ENCODE measurements at places on chromosomes 1 and 21.

- no peak for DNase-seq
These were observed 864.0 kb downstream of the PLA2G4A start for GRCh38 chr1:187692799-187693198.

DNA sequence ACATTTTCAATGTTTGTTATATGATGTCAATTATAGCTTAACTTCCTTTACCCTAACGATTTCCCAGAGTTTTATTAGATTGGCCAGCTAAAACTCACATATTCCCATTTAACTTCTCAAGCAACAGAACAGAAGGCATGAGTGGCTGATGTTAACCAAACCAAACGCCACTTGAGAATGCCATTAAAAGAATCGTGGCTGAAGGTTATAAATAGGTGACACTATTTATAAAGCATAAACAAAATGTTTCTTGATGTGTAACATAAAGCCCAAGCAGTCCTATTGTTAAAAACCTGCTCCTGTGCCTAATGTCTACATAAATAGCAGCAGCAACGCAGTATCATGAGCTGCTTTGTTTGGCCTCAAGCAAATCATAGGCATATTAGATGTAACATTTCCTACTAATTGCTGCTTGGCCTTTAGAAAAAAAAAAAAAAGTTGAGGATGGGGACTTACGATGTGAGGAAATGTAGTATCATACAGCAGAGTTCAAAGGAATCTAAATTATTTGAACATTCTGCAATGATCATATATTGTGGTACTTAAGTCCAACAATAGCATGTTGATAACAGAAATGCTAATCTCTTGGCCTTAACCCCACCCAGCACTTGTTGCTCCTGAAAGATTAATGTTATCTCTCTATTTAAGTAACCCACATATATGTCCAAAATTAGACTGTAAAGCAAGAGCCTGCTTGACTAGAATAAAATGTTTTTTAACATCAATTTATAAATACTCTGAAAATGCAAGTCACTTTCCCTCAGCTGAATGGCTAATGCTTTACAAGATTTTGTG lies 106.0 kb downstream of the ESRRG start:
- no peak for DNase-seq

DNA sequence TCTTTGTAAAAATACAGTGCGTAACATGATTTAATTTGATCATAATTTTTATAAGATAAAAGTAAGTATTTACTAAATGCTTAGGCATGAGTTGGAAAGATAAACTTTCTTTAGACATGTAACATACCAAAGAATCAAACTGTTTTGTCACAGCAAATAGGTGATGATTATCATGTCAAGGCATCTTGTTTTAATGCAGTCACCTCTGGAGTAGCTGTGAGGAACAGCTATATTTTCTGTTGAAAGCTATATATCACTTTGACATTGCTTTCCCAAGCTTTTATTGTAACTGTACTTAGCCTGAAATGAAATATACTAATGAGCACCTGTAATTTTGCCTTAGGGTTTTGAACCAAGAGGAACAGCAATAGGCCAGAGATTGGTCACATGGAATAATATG lies 151.9 kb downstream of the TLR5 start:
- no peak for DNase-seq

- no peak for DNase-seq
These were observed 169.2 kb downstream of the DHRS3 start for GRCh38 chr1:12448746-12449177.

- no peak for DNase-seq
These were observed 54.6 kb downstream of the STXBP3 start for GRCh38 chr1:108801101-108801500.

DNA sequence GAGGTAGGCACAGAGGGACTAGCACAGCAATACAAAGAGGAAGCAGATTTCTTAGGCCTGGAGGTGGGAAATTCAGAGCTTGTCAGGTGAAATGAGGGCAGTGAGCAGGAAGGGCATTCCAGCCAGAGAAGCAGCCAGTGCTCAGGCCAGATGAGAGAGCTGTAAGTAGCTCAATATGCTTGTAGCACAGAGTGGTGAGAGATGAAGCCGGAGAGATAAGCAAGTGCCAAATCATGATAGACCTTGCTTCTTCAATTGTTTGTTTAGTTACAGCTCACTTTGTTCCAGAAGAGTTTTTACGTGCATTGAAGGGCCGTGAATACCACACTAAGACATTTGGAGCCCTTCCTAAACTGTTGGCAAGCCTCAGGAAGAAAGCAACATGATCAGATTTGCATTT lies 42.0 kb upstream of the ADAMTS1 start:
- no peak for DNase-seq

DNA sequence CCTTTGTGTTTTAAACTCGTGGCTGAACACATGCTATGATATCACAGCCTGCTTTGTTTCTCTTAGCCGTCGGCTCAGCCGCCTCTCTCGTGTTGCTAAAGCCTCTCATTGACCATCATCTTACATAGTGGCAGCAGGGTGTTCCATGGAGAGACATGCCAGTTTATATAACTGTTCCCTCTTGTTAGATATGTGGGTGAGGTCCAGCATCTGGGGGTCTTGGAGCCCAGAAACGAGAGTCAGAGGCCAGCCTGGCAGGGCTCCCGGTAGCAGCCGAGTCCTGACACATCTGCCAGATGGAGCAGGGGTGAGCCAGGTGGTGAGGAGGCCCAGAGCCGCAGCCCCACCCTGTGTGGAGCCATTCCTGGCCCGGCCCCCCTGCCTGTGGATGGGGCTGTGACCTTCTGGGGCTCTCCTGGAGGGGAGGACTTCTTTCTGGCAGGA lies 11.9 kb downstream of the PODN start:
- no peak for DNase-seq

GRCh38 chr21:25913479-25913878 lies 178.7 kb downstream of the GABPA start:
- DNase-seq: no peak

- DNase-seq: no peak
These were observed 35.7 kb downstream of the DUSP10 start for GRCh38 chr1:221706191-221706590.

DNA sequence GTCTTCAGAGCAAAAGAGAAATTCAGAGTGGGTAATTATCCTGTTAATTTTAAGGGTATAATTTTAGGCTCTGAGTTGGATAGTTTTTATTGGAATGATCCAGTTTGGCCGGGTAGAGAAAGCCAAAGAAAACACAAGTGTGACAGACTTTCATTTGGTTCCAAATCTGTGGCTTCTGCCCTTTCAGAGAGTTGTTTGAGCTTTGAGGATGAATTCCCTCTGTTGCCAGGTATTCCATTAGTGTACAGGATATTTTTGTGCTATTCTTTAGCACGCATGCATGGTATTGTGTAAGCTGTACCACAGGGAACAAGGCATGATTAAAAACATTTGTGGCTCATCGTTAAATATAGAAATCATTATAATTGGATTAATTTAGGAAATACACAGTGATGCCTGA lies 384.4 kb downstream of the ADGRL2 start:
- no peak for DNase-seq

GRCh38 chr1:228460821-228461220 lies 26.4 kb upstream of the RNF187 start:
- no peak for DNase-seq

DNA sequence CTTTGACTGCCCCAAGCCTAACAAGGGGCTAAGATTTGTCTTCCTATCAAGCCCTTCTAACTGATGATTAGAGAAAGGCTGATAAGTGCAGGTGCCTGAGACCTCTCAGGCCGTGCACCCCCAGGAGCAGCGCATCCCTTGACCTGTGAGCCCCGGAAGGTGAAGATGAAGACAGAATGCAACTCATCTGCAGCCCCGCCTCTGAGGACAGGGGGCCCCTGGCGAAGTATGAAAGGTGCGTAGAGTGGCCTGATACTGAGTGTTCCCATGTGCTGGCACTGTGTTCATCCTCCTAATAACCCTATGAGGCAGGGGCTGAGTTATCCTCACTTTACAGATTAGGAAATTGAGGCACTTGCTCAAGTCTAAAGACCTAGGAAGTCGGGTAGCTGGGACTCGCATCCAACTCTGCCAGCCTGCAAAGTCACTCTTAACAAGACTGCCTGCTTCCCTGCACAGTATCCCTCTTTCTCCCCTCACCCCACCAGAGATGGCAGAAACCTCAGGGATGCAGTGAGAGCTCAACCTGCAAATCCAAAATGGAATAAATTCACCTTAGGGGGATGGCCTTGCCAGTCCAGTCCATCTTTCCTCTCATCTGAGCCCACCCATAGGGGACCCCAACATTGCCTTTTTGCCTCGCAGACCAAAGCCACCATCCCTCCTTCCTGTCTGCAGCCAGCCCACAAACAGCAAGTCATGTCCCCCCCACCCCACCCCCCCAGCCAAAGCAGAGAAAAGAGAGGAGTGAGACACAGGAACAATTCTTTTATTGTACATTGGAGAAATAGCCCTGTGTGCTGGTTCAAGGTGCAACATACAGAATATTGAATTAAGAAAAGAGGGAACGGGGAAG lies 4.1 kb downstream of the CAMK2N1 start:
- DNase-seq: no peak

- peak; percentile 68 for DNase-seq
These were observed 3.6 kb downstream of the KIAA0040 start for GRCh38 chr1:175188936-175189335.

DNA sequence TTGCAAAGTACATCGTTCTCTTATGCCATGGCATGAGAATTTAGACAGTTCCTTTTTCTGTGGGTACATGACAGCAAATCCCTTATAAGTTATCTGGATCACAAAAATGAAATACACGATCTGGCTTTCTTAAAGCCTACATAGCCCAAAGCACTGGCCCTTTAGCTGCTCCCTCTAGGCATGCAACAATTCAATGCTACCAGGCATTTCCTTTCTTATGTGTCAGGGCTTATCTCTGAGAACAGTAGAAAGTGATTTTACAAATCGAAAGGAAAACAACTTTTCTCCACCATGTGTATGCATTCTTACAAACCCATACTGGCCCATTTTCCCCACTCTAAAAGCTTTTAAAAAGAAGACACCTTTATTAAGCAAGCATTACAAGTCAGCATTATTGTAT lies 139.7 kb downstream of the GRIK1 start:
- no peak for DNase-seq

- DNase-seq: no peak
These were observed 288.3 kb downstream of the TM2D1 start for GRCh38 chr1:61436491-61437120.

- no peak for DNase-seq
These were observed 1211.0 kb upstream of the ADGRL4 start for GRCh38 chr1:80217377-80217986.

GRCh38 chr1:5466487-5466886 lies 525.7 kb downstream of the NPHP4 start:
- DNase-seq: no peak

DNA sequence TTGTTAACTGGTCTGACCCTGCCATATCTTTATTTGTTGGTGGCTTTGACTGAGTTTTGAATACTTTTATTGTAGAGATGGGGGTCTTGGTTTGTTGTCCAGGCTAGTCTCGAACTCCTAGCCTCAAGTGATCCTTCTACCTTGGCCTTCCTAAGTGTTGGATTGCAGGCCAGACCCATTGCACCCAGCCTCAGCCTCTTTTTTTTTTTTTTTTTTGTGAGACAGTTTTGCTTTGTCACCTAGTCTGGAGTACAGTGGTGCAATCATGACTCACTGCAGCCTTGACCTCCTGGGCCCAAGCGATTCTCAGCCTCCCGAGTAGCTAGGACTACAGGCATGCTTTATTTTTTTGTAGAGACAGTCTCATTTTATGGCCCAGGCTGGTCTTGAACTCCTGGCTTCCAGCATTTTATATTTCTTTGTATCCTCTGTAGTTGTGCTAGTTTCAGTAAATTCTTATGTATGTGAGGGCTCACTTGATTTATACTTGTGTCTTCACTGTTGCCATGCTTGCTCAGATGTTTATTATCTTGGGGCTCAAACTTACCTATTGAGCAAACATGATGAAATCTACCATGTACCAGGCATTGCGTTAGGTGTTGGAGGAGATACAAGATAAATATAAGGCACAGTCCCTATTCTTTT lies 24.1 kb downstream of the THRAP3 start:
- DNase-seq: no peak

DNA sequence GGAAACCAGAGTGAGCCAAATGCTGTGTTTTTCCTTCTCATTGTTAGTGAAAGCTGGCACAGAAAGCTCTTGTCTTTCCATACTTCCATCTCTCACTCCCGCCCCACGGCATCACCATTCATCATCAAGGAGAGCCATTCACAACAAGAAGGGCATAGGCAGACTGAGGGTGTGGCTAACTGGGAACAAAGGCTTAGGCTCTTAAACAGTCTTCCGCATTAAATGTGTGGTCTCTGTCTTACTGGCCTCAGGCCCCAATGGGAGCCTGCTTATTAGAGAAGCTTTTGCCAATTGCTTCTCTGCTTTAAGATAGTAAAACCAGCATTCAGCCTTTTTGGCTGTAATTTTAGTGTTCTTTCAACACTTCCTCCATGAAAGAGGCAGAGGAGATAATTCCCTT lies 51.4 kb downstream of the TNFSF18 start:
- DNase-seq: no peak

DNA sequence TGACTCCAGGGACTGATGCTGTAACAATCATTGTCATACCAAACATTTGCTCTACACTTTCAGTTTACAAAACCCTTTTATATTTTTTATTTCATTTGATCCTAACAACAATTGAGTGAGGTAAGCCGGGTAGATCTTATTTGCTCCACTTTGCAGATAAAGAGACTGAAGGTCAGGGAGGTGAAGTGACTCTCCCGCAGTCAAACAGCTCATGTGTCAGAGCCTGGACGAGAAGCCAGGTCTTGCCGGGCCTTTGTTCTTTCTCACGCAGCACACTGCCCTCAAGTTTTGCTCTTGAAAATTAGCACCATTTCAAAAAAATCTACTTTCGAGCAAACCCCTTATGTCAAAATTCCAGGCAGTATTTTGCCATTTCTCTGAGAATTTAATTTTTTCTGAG lies 65.2 kb downstream of the CD247 start:
- no peak for DNase-seq

DNA sequence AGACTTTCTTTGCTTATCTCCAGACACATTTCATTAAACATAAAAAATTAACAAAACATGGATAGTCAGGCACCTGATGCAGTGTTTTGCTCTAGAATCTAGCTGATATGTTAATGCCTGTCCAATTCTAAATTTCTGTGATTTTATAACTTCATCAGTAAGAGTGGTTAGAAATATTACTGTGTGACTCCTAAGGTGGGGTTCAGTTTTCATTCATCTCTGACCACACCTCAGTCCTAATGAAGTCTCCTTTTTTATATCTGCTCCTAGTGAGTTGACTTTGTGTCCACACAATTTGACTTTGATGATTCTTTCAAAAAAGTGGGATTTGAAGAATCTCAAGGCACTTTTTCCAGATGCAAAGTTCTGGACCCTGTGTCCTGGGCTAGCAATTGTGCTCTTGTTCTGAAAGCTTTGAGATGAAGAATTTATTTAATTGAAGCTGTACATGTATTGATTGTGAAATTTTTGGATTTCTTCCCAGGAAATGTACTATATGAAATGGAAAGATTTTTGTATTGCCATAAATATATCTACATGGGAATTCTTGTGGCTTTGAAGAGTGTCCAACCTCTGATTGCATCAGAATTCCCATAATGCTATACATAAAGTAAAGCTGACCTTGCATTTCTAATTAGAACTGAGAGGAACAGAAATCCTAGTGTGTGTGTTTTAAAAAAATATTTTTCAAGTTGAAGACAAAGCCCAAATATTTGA lies 111.2 kb downstream of the GIPC2 start:
- DNase-seq: no peak
